ENCODE measurements at places on chromosomes 5 and 9.

DNA sequence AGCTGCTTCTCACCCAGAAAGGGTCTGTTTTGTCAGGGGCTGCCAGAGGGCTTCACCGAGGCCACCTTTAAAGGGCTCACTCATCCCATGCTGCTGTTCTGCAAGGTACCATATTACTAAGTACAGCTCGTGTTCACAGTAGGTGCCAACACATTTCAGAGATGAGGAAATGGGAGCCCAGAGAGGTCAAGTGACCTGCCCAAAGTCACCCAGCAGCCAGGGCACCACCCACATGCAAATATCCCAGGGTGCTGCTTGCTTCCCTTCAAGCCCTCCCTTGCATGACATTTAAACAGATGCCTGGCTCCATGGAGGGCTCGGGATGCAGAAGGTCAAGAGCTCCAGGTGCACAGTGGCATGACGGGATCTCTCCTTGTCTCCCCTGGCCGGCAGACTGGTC is 123.5 kb upstream of the SARDH start:
- DNase-seq: no peak

DNA sequence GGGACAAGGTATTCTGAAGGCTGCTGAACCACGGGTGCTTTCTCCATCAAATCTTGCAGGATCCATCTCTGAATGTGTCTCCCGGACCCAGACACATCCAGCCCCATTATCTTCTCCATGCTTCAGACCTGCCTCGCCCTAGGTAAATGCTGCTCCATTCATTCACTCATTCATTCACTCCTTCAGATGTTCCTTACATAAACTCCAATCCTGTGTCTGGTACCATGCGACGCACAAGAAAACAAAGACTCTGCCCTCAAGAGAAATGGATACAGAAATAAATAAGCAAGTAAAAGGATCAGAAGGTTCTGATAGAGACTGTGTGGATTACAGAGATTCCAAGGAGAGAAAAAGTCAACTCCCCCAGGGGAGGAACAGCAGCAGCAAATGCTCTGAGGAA is 7.9 kb upstream of the PSMB7 start:
- DNase-seq: no peak

- no peak for DNase-seq
Measured at GRCh38 chr5:87195616-87196015, 72.1 kb upstream of the RASA1 start.

DNA sequence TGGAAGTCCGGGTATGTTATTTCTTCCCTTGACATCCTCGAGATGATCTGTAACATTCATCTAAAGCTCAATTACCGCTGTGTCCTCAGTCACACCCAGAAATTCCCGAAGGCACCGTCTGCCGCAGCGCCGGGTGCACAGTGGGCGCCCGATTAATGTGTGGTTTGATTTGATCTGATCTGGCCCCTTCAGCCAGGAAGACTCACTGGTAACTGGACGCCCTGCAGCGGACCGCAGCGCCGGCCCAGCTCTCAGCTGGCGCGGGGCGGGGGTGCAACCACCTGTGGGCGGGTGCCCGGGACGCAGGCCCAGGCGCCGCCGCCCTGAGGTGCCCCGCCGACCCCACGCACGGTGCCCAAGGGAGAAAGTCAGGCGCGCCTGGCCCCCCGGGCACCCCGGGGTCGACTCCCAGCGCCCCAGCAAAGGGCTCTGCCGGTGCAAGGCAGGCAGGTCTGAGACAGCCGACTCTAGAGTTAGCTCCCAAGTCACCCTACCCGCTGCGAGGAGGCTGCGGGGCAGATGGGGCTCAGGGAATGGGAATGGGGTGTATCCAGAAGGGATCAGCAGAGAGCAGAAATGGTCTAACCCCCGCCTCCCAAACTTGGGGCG is 1.7 kb downstream of the EPB41L4B start:
- no peak for DNase-seq

DNA sequence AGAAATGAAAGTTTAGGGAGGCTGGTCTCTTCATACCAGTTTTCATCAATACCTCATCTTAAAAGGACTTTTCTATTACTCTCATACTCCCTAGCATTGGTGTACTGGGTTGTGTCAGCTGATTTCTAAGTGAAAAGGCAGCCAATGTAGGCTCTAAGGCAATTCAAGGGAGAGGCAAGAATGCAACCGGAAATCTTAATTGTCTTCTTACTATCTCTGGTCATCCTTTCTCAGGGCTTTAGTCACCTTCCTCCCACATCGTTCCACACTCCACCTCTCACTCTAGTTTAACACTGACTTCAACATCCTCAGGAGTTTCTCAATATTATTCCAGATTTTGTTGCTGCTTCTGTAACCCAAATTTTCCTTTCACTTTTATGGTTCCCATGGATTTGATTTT is 281.8 kb upstream of the RFX3 start:
- DNase-seq: no peak

DNA sequence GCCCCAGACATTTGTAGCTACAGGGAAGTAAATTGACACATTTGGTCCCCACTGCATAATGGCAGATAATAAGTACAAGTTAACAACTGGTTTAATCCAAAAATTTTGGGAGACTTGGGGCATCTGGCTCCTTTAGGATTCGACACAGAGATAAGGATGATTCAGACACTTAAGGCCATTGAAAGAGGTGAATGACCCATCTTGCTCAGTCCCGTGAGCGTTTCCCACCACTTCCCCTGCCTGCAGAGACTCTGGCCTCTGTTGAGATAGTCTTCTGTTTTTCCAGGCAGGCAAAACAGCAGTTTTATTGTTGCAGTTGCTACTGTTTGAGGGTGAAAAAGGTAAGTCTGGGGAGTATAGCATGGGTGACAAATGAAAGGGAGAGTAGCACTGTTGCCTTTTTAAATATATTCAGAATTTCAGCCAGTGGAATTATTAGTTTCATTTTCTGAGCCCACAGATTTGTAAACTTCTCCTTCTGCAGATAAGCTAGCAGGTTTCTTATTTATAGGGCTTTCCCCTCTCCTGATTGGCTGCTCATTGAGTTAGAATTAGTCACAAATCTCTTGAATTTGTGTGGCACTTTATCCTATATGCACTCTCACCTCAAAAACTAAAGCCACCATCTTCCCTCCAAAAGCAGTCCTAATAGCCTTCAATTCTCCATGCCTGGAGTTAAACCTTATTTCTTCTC is 19.3 kb downstream of the ACO1 start:
- DNase-seq: no peak

- DNase-seq: no peak
Measured at GRCh38 chr5:54988817-54989216, 3.4 kb upstream of the ESM1 start.

GRCh38 chr9:114206221-114206789 is 51.0 kb downstream of the COL27A1 start:
- no peak for DNase-seq

GRCh38 chr9:24881361-24881760 is 335.7 kb upstream of the IZUMO3 start:
- DNase-seq: no peak

GRCh38 chr5:126594748-126595485 is at the start of gene ALDH7A1:
ALDH7A1 (minus strand) TSS chr5:126595219; CDS start chr5:126595198, 21 bp downstream.
- DNase-seq: peak; percentile 98

GRCh38 chr9:98532574-98532973 is 176.2 kb downstream of the GABBR2 start:
- DNase-seq: no peak

All from right hindlimb (tissue), 1 donor.